Activated naive CD8-positive, alpha-beta T cell treated with anti-CD3 and anti-CD28 coated beads for 36 hours (primary cell): ENCODE measurements at places on chromosomes 12 and 14. TPM values are rescaled to one million over a fixed set of nuclear protein-coding genes. Genes with fewer than 3 reads are reported as not detected.

DNA sequence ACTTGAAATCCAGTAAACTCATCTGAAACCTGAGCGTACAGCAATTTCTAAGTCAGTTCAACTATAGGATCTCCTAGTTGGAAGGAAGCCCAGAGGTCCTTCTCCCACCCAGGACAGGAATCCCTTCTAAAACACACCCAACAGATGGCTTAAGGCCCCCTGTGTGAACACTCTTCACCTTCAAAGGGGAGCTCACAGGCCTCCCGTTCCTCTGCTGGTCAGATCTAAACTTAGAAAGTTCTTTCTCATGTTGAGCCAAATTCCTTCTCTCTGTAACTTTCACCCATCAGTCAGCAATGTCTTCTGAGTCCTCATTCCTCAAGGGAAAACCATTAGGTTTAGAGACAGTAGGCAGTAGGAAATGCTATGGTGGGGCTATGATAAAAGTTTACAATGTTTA, 355.2 kb downstream of the PCNX1 start:
- H3K27me3 ChIP-seq = peaks cover 3% of the 10 kb centered on the region
- H3K4me1 ChIP-seq = peaks cover 9% of the 10 kb centered on the region
- no peak for DNase-seq

DNA sequence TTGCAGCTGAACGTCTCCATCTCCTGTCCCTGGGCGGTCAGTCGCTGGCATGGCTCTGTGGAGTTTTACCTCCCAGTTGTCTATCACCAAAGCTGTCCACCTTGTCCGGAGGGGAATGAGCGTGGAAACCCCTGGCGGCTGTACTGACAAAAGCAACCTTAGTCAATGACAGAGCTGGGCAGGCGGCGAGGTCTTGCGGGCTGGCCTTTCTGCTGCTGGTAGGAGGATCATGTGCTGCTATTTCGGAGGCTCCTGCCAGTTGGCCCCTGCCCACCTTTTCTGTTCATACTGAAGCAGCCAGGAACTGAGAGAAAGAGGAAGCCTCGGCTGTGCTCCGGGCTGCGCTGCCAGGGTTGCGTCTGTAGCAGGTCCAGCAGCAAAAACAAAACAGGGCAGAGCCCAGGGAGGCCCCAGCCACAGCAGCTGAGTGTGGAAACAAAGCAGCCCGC, 57.7 kb downstream of the HMGA2 start:
- no peak overlapping the region for H3K27ac ChIP-seq
- peaks cover 53% of the 10 kb centered on the region for H3K27me3 ChIP-seq
- H3K36me3 ChIP-seq = no peaks in the 10 kb centered on the region
- peaks cover 9% of the 10 kb centered on the region for H3K4me1 ChIP-seq
- no peak overlapping the region for H3K4me3 ChIP-seq

- H3K4me3 ChIP-seq = no peak overlapping the region
- no peaks in the 10 kb centered on the region for H3K27me3 ChIP-seq
- H3K27ac ChIP-seq = no peak overlapping the region
- no peak for DNase-seq
Observed at GRCh38 chr12:106254724-106255123, 6.9 kb upstream of the CKAP4 start.

DNA sequence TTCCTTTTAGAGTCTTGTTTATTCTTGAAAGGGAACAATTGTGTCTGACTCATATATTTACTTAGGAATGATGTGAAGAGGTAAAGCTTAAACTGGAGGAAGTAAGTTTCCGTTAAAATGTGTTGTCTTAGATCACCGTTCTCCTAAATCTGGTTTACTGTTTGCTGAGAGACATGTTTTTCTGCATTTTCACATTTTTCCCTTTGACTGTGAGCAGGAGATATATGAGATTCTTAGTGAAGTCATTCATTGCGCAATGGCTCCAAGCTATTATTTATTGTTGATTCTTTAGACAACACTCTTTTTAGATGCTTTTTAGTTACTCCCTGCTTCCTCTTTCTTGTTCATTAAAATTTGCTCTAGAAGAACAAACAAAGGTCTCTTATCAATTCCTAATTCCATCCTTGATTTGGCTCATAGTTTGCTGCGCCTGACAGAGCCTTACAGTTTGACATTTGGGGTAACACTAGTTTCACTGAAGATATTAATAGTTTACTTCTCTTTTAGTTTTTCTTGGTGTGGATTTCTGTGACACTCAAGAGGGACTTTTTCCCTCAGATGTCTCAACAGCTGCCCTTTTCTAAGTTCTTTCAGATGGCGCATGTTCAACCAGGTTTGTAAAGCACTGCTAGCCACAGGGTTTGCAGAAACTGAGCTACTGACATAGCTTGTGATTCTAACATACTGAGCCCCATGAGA, 11.4 kb downstream of the CLECL1 start:
- H3K36me3 ChIP-seq = peaks cover 3% of the 10 kb centered on the region
- H3K4me3 ChIP-seq = no peak overlapping the region
- H3K27ac ChIP-seq = no peak overlapping the region
- H3K27me3 ChIP-seq = no peaks in the 10 kb centered on the region

- H3K27ac ChIP-seq = no peak overlapping the region
- DNase-seq = no peak
- H3K4me3 ChIP-seq = no peak overlapping the region
- no peaks in the 10 kb centered on the region for H3K27me3 ChIP-seq
- H3K36me3 ChIP-seq = no peaks in the 10 kb centered on the region
Observed at GRCh38 chr12:38708466-38708865, 196.9 kb downstream of the CPNE8 start.

GRCh38 chr12:108361606-108362005, 22.5 kb upstream of the CMKLR1 start:
- DNase-seq = no peak
- H3K4me1 ChIP-seq = peaks cover 1% of the 10 kb centered on the region
- H3K27me3 ChIP-seq = peaks cover 5% of the 10 kb centered on the region
- H3K36me3 ChIP-seq = no peaks in the 10 kb centered on the region
- H3K27ac ChIP-seq = no peak overlapping the region

DNA sequence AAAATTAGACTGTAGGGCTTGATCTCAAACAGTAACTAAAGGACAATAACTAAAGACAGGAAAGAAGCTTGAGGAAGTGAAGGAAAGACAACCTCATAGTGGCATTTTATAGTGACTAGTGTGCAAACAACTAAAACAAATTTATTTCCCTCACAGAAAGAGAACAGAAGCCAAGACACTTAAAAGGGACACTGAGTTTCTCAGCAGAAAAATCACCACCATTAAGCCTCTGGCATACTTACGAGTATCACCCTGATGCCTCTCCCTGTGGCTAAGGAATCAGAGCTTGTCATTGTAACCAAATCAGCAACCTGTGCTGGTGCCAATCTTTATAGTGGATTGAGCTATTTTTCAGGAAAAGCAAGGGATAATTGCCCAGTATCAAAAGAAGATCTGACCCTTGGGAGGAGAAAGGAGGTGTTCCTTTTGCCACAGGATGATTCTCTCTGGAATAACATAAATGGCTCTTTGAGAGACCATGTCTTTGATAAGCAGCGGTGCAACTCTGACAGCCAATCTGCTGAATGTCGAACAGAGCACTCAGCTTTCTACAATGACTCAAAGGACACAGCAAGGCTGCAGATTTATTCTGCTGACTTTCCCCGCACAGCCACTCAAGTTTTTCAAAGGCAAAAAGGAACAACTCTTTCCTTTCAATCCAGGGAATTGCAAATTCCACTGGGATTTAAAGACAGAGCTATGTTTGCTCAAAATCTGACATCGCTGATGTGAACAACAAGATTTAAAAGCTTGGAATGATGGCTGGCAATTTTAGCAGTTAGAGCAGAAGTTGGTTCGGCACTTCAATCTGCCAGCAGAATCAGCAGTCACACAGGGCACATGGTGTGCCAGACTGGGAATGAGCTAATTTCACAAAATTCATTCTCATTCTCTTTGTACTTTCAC, 34.6 kb downstream of the ATF7 start:
- no peak for DNase-seq
- no peak overlapping the region for H3K27ac ChIP-seq
- H3K4me1 ChIP-seq = peaks cover 38% of the 10 kb centered on the region
- no peak overlapping the region for H3K4me3 ChIP-seq
- H3K27me3 ChIP-seq = no peaks in the 10 kb centered on the region
- peaks cover 5% of the 10 kb centered on the region for H3K36me3 ChIP-seq

DNA sequence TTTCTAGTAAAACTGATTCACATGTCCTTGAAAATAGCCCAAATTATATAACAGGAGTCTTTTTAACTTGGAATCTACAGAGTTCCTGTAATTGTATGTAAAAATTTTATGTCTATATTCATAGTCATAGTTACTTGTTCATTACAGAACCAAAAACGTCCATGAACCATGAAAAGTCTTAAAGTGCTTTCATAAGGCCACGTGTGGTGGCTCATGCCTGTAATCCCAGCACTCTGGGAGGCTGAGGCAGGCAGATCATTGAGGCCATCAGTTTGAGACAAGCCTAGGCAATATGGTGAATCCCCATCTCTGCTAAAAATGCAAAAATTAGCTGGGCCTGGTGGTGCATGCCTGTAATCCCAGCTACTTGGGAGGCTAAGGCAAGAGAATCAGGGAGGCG, 48.4 kb downstream of the GALNT4 start:
- H3K27me3 ChIP-seq = no peaks in the 10 kb centered on the region
- H3K36me3 ChIP-seq = peaks cover 2% of the 10 kb centered on the region
- peaks cover 24% of the 10 kb centered on the region for H3K4me1 ChIP-seq
- DNase-seq = no peak
- no peak overlapping the region for H3K27ac ChIP-seq
- H3K4me3 ChIP-seq = no peak overlapping the region

DNA sequence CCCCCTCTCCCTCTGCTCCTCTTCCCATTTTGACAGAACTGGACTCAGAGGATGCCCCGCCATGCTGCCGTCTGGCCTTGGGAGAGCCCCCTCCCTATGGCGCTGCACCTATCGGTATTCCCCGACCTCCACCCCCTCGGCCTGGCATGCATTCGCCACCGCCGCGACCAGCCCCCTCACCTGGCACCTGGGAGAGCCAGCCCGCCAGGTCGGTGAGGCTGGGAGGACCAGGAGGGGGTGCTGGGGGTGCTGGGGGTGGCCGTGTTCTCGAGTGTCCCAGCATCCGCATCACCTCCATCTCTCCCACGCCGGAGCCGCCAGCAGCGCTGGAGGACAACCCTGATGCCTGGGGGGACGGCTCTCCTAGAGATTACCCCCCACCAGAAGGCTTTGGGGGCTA, 1.5 kb downstream of the NFATC4 start:
- no peak for DNase-seq
- H3K27ac ChIP-seq = no peak overlapping the region
- H3K4me1 ChIP-seq = peaks cover 27% of the 10 kb centered on the region

- H3K4me3 ChIP-seq = no peak overlapping the region
- peak overlapping the region; percentile 63 for H3K27ac ChIP-seq
- peaks cover 24% of the 10 kb centered on the region for H3K4me1 ChIP-seq
- peaks cover 10% of the 10 kb centered on the region for H3K27me3 ChIP-seq
- no peaks in the 10 kb centered on the region for H3K36me3 ChIP-seq
- no peak for DNase-seq
Observed at GRCh38 chr12:64883264-64884163, 59.1 kb downstream of the TBC1D30 start.

- H3K27me3 ChIP-seq = peaks cover 68% of the 10 kb centered on the region
- no peak for DNase-seq
- H3K27ac ChIP-seq = no peak overlapping the region
- H3K4me1 ChIP-seq = no peaks in the 10 kb centered on the region
- no peak overlapping the region for H3K4me3 ChIP-seq
Observed at GRCh38 chr12:27981874-27982273, 9.3 kb upstream of the PTHLH start.

- no peaks in the 10 kb centered on the region for H3K36me3 ChIP-seq
- H3K27ac ChIP-seq = no peak overlapping the region
- no peaks in the 10 kb centered on the region for H3K27me3 ChIP-seq
- H3K4me3 ChIP-seq = no peak overlapping the region
- no peaks in the 10 kb centered on the region for H3K4me1 ChIP-seq
Observed at GRCh38 chr12:18139989-18140596, 50.1 kb upstream of the RERGL start.

DNA sequence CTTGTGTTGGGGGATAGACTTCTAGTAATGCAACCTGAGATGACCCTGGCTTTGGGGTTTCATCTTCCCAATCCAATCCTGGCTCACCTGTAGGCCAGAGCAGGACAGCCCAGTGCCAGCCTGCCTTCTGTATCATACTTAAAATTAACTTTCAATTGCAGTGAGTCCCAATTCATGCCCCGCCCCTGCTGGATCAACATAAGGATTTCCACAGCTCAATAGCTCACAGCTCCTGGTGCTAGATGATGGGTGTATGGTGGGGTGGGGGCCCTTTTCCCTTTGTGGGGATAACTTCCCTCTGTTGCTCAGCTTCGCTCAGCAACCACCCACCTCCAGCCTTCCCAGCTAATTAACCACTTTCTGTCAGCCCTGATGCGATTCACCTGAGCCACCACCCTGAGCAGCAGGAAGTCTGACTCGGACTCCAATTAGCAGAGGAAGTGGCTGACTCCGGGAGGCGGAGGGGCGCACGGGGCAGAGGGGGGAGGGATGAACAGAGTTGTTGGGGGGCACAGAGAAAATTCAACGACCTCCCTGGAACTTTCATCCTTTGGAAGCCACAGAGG, 24.3 kb upstream of the CHGA start:
- H3K27me3 ChIP-seq = peaks cover 20% of the 10 kb centered on the region
- H3K36me3 ChIP-seq = no peaks in the 10 kb centered on the region
- peaks cover 30% of the 10 kb centered on the region for H3K4me1 ChIP-seq
- H3K27ac ChIP-seq = peak overlapping the region; percentile 77
- no peak for DNase-seq

DNA sequence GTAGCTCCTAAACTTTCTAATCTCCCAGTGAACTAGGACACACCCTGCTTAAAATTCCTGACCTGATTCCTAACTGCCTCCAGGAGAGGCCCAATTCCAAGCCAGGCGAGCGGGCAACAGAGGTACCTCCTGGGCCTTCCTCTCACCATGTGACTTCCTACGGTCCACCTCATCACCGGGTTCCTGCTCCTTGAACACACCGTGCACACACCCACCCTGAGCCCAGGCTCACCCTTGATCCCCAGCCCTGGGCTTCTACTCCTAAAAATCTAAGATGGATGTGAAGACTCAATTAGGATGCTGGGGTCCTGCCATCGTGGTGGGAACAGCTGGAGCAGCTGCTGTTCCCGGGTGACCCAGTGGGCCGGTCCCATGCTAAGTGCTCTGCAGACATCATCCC, 68.6 kb downstream of the CHGA start:
- H3K27me3 ChIP-seq = no peaks in the 10 kb centered on the region
- H3K27ac ChIP-seq = no peak overlapping the region
- H3K4me1 ChIP-seq = no peaks in the 10 kb centered on the region
- peaks cover 13% of the 10 kb centered on the region for H3K36me3 ChIP-seq

- H3K27ac ChIP-seq = peak overlapping the region; percentile 81
- H3K36me3 ChIP-seq = peaks cover 19% of the 10 kb centered on the region
- H3K27me3 ChIP-seq = no peaks in the 10 kb centered on the region
- peaks cover 58% of the 10 kb centered on the region for H3K4me1 ChIP-seq
- peak; percentile 41 for DNase-seq
Observed at GRCh38 chr14:93086441-93087055, 29.2 kb downstream of the ITPK1 start.

GRCh38 chr12:98198261-98198982, 317.0 kb upstream of the TMPO start:
- DNase-seq = no peak
- H3K36me3 ChIP-seq = no peaks in the 10 kb centered on the region
- H3K4me3 ChIP-seq = no peak overlapping the region
- peaks cover 6% of the 10 kb centered on the region for H3K27me3 ChIP-seq
- H3K4me1 ChIP-seq = no peaks in the 10 kb centered on the region

The TAS2R30 gene
- total RNA-seq = 0.97 TPM

The GPR135 gene
- total RNA-seq = 0.97 TPM

The OR4E2 gene
- not detected for total RNA-seq

The RNASE7 gene
- not detected for total RNA-seq

The MEG3 gene
- 0.10 TPM for total RNA-seq

The SRRM4 gene
- not detected for total RNA-seq

The ALKBH2 gene
- total RNA-seq = 43.8 TPM

The CLEC12A gene
- total RNA-seq = 0.14 TPM

The LMNTD1 gene
- not detected for total RNA-seq
